Naive thymus-derived CD4-positive, alpha-beta T cell (primary cell): ENCODE measurements at places on chromosomes 12 and 14.

DNA sequence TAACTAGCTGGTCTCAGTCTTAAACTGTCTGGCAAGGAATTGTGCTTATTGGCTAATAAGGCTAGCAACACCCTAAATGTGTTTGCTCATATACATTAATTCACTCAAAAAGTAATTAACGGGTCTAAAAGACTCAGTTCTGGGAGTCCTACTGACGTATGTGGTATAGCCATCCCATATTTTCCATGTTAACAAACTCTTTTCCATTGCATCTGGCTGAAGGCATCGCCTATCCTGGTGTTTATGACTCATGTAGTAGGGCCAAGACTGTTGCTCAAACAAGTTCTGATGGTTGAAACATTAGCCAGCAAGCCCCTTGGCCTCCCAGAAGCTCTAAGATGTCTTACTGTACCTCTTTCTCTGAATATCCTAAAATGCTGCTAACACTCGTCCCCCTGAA is 98.5 kb downstream of the PHLDA1 start:
- DNase-seq, result no peak

- no peak for DNase-seq
These were observed 19.1 kb downstream of the DAAM1 start for GRCh38 chr14:59207506-59207933.

- no peak for DNase-seq
These were observed 39.2 kb upstream of the EEA1 start for GRCh38 chr12:92968176-92968813.

DNA sequence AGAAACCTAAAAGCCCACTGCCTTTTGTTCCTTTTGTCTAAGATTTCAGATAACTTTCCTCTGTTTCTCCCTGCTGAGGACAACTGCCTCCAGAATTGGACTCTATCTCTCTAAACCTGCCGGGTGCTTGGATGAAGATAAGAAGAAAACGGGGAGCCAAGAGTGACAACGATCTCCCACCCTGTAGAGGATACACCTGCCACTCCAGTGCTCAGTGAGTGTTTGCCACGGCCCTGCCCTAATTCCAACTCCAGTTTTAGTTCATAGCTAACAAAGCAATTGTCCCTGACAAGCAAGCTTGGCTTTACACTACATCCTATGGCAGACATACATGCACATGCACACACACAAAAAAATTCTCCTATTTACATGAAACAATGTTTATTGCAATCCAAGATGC is 39.3 kb downstream of the EPS8 start:
- no peak for DNase-seq

- no peak for DNase-seq
These were observed 61.4 kb upstream of the PCED1B start for GRCh38 chr12:47017901-47018475.

- DNase-seq, result no peak
These were observed 56.4 kb downstream of the RASSF9 start for GRCh38 chr12:85779768-85780167.

GRCh38 chr12:32089586-32089985 is 17.1 kb upstream of the BICD1 start:
- no peak for DNase-seq

DNA sequence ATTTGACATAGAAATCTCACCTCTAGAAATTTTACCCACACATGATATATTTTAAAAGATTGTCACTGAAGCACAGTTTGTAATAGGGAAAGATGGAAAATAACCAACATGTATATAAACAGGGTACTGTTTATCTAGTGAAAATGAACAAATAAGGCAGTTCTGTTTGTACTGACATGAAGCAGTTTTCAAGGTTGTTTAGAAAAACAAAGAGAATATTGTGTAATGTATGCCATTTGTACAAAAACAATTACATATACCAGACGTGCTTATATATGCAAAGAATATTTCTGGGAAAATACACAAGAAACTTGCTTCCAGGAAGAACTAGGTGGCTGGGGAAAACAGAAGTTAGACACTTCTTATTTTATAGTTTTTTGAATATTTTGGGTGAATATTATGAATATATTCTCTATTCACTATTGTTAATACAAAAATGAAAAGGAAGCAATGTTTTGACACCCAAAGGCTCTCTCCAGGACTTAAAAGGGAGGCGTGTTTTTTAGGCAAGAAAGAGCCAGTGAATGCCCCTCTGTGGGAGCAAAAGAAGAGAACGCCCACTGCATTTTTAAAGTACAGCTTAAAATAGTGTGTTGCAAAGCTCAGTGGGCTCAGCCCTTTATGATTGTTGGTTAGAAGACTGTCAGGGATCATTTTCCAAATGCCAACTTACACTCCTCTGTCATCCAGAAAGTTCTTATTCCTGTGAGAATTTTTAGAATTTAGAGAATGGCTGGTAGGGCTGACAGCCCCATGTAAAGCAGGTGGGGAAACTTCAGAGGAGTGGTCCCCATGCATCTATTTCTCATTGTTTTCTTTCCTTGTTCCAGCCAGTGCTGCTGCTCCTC is 59.6 kb upstream of the FERMT2 start:
- DNase-seq, result no peak

- no peak for DNase-seq
These were observed at the start of gene KRT2 for GRCh38 chr12:52651726-52652261. KRT2 (minus strand) TSS chr12:52652211; CDS start chr12:52652142, 69 bp downstream.

DNA sequence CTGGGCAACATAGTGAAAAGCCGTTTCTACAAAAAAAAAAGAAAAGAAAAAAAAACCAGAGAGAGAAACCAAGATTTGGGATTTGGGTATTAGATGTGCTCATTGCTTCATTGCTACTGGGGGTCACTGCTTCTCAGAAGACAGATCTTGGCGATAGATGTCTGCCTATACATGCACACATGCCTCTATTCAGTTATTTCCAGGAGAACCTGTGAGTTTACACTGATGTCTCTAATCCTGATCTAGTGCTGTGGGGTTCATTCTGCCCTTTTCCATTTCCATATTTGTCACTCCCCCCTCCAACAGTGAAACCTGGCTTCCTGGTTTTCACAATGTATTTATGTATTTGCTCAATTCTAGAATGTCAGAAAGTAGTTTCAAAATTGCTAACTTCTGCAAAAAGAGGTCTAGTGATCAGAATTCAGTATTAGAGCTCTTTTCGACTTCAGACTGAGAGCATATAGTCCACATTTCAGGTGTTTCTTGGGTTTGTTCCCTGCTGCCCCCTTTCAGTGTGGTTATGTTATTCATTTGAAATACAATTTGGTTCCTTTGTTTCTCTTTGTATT is 111.0 kb downstream of the SLC25A47 start:
- DNase-seq, result no peak

DNA sequence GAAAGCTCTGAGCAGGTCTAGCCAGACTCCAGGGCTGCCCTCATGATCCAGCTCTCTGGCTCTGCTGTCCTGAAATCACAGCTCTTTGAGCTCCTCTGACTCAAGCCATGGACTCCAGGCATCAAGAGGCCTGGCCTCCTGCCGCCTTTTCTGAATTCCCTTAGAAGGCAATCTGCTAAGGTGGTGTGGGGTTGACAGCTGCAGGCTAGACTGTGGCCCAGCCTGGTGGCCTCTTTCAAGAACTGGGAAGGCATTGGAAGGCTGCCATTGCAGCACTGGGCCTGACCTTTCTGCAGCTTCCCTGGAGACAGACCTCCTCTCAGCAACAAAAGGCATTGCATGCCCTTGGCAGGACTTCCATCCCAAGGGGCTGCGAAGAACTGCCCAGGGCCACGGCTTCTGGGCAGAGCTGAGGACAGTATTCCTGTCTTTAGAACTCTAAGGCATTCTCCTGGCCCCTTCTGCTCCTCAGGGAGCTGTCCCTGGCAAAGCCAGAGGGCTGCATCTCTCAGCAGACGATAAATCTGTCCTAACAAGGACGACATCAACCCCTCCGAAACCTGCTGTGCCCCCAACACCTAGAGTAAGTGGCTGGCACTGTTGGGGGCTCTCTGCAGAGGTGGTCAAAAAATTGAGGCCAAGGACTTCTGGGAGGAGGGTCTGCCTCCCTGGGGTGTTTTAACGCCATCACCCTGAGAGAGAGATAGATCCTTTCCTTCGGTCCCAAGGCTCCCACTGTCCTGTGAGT is 115.6 kb downstream of the RBM19 start:
- no peak for DNase-seq

GRCh38 chr12:29589851-29590250 is 92.4 kb upstream of the OVCH1 start:
- DNase-seq, result no peak

- no peak for DNase-seq
These were observed 71.9 kb downstream of the ATP2B1 start for GRCh38 chr12:89636776-89637160.

DNA sequence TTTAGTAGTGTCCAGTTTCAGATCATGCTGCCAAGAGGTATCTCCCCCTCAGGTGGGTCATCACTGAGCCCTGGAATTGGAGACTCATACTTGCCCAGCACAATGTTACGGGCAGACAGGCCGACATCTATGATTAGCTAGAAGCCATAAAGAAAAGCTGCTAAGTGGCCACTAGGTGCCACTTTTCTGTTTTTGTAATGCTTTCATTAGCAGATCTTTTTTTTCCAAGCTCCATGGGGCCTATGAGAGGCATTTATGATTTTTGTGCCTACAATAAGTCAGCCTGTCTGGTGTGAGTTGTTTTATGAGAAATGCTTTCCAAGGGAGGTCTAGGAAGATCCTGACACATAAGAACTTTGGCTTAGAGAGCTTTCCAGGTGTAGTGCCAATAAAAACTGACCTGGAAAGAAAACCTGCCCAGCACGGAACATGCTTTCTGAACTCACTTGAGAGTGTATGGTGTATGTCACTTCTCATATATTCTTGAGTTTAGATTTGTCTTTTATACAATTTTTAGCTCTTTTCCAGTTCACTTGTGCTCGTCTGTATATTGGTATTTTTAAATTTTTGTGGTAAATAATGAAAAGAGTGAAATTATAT is 21.8 kb upstream of the SMCO2 start:
- DNase-seq, result no peak

DNA sequence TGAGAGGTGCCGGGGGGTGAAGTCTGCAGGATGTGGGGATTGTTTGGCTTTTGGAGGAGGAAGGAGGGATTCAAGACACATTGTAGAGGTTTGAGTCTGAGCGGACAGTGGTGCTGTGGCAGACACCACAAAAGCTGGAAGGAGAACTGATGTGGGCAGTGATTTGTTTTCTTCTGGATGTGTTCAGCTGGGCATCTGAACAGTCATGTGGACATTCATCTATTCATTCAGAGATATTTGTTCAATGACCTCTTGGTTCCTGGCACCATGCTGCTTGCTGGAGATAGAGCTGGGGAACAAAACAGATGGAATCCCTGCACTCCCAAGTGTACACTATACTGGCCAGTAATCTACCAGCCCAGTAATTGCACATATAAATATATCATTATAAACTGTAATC is 64.0 kb downstream of the PTPN11 start:
- no peak for DNase-seq

GRCh38 chr14:80681651-80682050 is 259.9 kb downstream of the CEP128 start:
- DNase-seq, result no peak

GRCh38 chr12:115749071-115749841 is 528.2 kb downstream of the MED13L start:
- DNase-seq, result no peak

GRCh38 chr14:103155826-103156394 is 32.6 kb downstream of the TNFAIP2 start:
- no peak for DNase-seq

DNA sequence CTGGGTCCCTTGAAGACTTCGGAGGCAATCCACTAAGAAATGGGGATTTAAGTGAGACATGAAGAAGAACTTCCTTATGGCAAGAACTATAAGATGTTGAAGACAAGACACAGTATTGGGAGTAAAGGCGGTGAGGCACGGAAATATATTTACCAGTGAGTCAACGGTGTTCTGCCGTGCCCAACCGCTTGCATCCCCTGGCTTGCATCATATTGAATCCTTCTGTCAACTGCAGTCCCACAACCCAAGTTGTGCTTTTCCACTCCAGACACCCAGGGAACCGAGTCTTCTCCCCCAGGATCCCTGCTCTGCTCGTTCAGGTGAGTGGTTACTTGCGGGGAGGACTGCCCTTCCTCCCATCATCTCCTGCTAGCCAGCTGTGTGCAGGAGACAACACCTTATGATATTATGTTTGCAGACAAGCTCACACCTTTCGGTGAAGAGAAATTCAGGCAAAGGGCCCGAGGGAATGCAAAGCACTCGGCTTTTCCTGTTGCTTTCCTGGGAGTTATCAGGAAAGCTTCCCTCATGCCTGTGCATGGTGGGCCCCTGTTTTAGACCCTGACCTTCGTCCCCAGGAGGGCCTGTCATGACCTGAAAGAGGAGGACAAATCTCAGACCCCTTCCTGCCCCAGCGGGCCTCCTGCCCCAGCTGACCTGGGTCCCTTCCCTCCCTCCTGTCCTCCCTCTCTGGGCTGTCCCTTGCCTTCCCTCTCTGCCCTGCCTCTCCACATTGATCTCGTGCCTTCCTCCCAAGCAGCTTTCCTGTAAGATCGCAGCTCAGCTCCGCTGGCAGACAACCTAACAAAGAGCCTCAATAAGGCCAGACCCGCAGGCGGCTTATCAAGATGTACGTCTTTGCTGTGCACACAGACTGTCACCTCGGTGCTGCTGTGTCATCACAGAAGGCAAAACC is 4.3 kb upstream of the LRTM2 start:
- DNase-seq, result no peak

DNA sequence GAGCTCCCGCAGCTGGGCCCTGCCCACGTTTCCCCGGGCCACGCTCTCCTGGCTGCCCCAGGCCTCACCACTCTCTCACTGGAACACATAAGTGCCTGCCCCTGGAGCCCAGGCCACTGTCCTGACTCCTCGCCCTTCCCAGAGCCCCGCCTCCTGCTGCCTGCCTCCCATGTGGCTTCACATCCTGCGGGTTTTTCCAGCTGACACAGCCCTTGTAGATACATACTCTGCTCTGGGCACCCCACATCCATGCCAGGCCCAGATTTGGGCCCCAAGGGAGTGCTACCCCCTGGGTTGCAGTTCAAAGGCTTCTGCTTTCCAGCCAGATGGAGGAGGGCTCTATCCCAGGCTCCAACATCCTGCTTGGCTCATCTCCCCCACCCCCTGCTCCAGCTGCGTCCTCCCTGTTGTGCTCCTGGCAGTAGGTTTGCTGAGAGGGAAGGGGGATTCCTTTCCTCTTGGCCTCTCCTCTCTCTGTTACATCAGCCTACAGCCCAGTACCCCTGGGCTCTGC is 60.1 kb downstream of the TSPAN9 start:
- DNase-seq, result no peak

DNA sequence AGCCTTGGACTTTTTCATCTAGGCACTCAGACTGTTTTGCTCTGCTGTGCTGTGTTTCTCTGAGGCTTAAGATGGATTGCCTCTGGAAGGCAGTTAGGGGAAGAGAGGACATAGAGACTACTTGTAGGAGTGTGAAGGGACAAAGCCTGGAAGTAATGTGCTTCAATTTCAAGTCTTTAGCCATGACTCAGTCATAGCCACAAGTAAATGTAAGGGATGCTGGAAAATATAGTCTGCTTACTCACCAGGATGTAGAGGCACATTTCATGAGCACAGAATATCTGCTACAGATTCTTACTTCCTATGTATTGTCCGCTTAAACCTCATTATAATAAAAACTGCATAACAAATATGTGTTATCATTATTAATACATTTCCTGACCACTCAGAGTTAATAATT is 794.3 kb upstream of the NOVA1 start:
- DNase-seq, result no peak

GRCh38 chr12:87266305-87266704 is 762.9 kb downstream of the C12orf50 start:
- DNase-seq, result no peak
